ENCODE measurements at places on chromosomes 4 and X.

- peak; percentile 96 for DNase-seq
Measured at GRCh38 chr4:6782147-6782845, at the start of gene KIAA0232. Gene KIAA0232, plus strand, starts transcription at chr4:6782727. Its CDS starts 41,727 bp downstream, at chr4:6824454.

- no peak for DNase-seq
Measured at GRCh38 chr4:42478946-42479345, 81.7 kb downstream of the SHISA3 start.

- peak; percentile 38 for DNase-seq
Measured at GRCh38 chr4:190121759-190122158, 51.8 kb upstream of the DUX4 start.

GRCh38 chr4:40731361-40731760 lies 18.4 kb upstream of the NSUN7 start:
- no peak for DNase-seq

GRCh38 chr4:186900984-186901383 lies 177.3 kb upstream of the FAT1 start:
- DNase-seq: no peak

DNA sequence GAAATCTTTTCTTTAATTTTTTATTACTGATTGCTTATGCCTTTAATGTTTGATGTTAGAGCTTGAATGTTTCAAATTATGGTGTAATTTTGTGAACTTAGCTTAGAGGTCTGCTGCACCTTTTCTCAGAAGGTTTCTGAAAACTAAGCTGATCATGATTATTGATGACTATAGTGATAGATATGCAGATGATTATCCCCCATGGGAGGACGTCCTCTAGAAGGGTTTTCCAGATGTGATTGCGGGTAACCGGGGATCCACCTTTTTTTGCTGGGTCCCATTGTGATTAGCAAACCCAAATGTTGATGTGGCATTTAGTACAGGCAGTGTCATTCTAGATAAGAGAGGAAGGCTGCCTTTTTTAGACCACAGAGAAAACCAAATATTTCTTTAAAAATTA lies 272.9 kb downstream of the FBXO8 start:
- no peak for DNase-seq

GRCh38 chrX:152988536-152989291 lies 5.2 kb downstream of the PNMA5 start:
- DNase-seq: no peak

DNA sequence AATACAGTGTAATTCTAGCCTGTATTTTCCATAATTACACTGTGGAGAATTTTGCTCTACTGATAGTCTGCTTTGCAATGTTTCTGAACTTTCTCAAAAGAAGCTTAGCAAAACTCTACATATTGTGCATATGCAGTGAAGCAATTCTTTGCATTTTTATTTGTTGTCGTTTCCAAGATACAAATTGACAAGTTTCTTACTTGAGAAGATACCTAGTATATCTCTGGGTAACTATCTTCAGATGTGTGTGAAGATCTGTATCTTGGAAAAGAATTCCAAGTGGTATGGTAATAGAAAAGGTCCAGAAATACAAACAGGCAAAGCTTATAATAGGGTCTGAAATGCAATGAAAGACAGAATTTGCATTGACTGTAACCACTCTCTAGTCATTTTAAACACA lies 1119.8 kb upstream of the INTU start:
- no peak for DNase-seq

DNA sequence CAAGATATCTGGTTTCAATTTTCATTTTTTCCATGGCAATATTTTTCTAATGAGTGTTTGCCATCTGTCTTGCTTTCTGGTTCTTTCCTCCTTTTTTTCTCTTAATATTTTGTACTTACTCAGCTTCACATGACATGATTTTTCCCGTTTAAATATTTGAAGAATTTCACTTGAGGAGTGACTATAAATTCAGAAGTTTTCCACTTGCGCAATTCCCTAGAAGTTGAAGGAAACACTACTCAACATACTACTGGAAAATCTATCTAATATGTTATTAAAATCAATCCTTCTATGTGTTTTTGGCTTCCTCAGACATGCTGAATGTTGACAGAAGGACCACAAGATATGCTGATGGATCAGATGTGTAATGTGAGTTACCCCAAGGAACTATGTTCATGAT lies 36.8 kb upstream of the BANK1 start:
- DNase-seq: no peak
